A549 treated with DMSO at 1 μM for 4 hours (cell line): ENCODE measurements at places on chromosomes 13 and 19. TPM values are rescaled to one million over a fixed set of nuclear protein-coding genes. Genes with fewer than 3 reads are reported as not detected.

Gene FGF22
- 0.32 to 0.97 TPM (median 0.76 TPM) in 5 replicates for total RNA-seq

Gene TMEM150B
- not detected in 5 replicates for total RNA-seq

Gene FUT6
- total RNA-seq, result not detected in 5 replicates

Gene ZSCAN4
- not detected in 5 replicates for total RNA-seq

Gene SIGLEC12
- total RNA-seq, result not detected in 5 replicates

Gene S1PR4
- 0.11 to 0.20 TPM (median 0.17 TPM) in 4 of 5 replicates, not detected in the other for total RNA-seq

Gene CERS1
- 3.9 to 6.3 TPM (median 5.1 TPM) in 5 replicates for total RNA-seq

Gene MADCAM1
- total RNA-seq, result 0.17 to 0.42 TPM (median 0.31 TPM) in 5 replicates

Gene GARIN5A
- total RNA-seq, result 1.4 to 2.2 TPM (median 1.8 TPM) in 5 replicates
